ENCODE measurements at places on chromosomes 6 and 20.

DNA sequence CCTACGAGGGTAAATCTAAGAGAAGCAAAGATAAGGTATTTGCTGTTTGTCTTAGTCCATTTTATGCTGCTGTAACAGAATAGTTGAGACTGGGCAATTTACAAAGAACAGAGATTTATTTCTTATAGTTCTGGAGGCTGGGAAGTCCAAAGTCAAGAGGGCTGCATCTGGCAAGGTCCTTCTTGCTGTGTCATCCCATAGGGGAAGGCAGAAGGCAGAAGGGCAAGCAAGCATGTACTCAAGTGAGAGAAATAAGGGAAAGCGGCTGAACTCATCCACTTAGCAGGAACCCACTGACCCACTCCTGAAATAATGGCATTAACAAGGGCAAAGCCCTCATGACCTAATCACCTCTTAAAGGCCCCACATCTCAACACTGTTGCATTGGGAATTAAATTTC, 102.7 kb downstream of the AGPAT4 start:
- no peak for DNase-seq

GRCh38 chr20:59031564-59032022, 542 bp downstream of the ATP5F1E start:
- no peak for DNase-seq

GRCh38 chr20:39700528-39700927, 738.4 kb downstream of the DHX35 start:
- no peak for DNase-seq

DNA sequence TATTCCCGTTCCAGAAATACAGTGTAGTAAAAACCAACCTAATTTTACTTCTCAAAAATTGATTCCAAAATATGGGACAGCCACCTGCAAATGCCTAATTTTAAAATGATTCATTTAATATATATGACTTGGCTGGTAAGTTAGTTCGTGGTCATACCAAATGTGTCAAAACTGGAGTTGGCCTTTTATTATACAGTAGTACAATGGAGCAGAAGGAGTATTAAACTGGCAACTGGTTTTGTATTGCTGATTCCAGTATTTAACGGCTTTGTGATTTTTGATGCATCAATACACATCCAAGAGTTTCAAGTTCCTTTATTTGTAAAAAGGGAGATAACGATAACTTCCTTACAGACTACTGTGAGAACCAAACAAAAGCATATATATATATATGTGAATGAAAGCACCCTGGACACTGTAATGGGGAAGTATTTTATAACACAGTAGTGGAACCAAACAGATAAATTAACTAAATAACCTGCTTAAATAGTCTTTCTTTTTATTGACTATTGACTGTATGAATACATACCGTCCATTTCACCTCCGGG, 24.8 kb downstream of the SAMHD1 start:
- no peak for DNase-seq

DNA sequence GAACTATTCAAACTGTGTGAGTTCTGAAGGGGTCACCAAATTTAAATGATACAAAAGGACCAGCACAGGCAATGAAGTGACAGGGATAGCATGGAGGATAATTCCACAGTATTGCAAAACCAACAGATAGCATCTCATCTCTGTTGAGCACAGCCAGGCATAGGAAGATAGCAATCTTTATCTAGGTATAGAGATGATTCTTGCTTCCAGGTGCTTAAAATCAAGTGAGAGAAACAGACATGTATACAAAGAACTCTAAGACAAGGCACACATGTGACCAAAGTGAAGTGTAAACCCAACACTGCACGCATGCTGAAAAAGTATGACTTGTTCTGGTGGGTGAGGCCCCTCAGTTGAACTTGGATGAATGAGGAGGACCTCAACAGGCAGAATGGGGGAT, 48.4 kb upstream of the ARMC2 start:
- no peak for DNase-seq

- DNase-seq = no peak
Observed at GRCh38 chr20:45016089-45016671, 49.9 kb downstream of the STK4 start.
